ENCODE measurements at places on chromosomes 5 and 9. TPM values are rescaled to one million over a fixed set of nuclear protein-coding genes. Genes with fewer than 3 reads are reported as not detected.

GRM6 gene
- polyA plus RNA-seq, result not detected

CCL19 gene
- polyA plus RNA-seq, result 3.4 TPM

OGN gene
- 2.1 TPM for polyA plus RNA-seq

YTHDC2 gene
- 3.2 TPM for polyA plus RNA-seq

NCBP1 gene
- 33.0 TPM for polyA plus RNA-seq

CHSY3 gene
- 0.53 TPM for polyA plus RNA-seq

LRRC70 gene
- polyA plus RNA-seq, result not detected

RASGRF2 gene
- polyA plus RNA-seq, result 5.7 TPM

GLRA1 gene
- not detected for polyA plus RNA-seq

TAF11L4 gene
- not detected for polyA plus RNA-seq

CD14 gene
- polyA plus RNA-seq, result 22.3 TPM

MARCOL gene
- not detected for polyA plus RNA-seq

ADCY2 gene
- 85.6 TPM for polyA plus RNA-seq

EQTN gene
- polyA plus RNA-seq, result not detected

PPP6C gene
- 53.5 TPM for polyA plus RNA-seq

ORM2 gene
- polyA plus RNA-seq, result 0.49 TPM

GPR151 gene
- polyA plus RNA-seq, result not detected

EHMT1 gene
- polyA plus RNA-seq, result 69.6 TPM

IL31RA gene
- polyA plus RNA-seq, result not detected

OR1L8 gene
- not detected for polyA plus RNA-seq

IFNA13 gene
- not detected for polyA plus RNA-seq

F12 gene
- 3.7 TPM for polyA plus RNA-seq

SLC27A6 gene
- 0.68 TPM for polyA plus RNA-seq

FBXL7 gene
- polyA plus RNA-seq, result 18.8 TPM

PCDHGB4 gene
- polyA plus RNA-seq, result 0.73 TPM

IFNA2 gene
- polyA plus RNA-seq, result not detected

GAPT gene
- polyA plus RNA-seq, result not detected

PTGDS gene
- 2,031 TPM for polyA plus RNA-seq

GALNT12 gene
- polyA plus RNA-seq, result 1.9 TPM

RANBP3L gene
- 2.5 TPM for polyA plus RNA-seq

UNC13B gene
- 22.6 TPM for polyA plus RNA-seq

MAMDC2 gene
- 0.31 TPM for polyA plus RNA-seq

SVEP1 gene
- 0.49 TPM for polyA plus RNA-seq

TLR4 gene
- 2.0 TPM for polyA plus RNA-seq

ARHGEF37 gene
- polyA plus RNA-seq, result 12.7 TPM

SPINK9 gene
- not detected for polyA plus RNA-seq

FYB1 gene
- 1.0 TPM for polyA plus RNA-seq

ARL14EPL gene
- polyA plus RNA-seq, result not detected

ANKRD20A1 gene
- not detected for polyA plus RNA-seq

OTULINL gene
- 22.2 TPM for polyA plus RNA-seq

FOXD4L6 gene
- polyA plus RNA-seq, result 0.51 TPM

LMX1B gene
- not detected for polyA plus RNA-seq

ANXA6 gene
- 261 TPM for polyA plus RNA-seq

C9orf153 gene
- not detected for polyA plus RNA-seq

RARS1 gene
- 19.6 TPM for polyA plus RNA-seq

KIF4B gene
- polyA plus RNA-seq, result not detected

ADRA1B gene
- 3.4 TPM for polyA plus RNA-seq

UGT3A1 gene
- polyA plus RNA-seq, result not detected

TDRD7 gene
- polyA plus RNA-seq, result 12.5 TPM

PAPPA gene
- polyA plus RNA-seq, result not detected

HK3 gene
- polyA plus RNA-seq, result 0.17 TPM

NR6A1 gene
- 0.53 TPM for polyA plus RNA-seq

ANKRD18B gene
- 0.53 TPM for polyA plus RNA-seq
